ENCODE measurements at places on chromosomes 7 and 10.

DNA sequence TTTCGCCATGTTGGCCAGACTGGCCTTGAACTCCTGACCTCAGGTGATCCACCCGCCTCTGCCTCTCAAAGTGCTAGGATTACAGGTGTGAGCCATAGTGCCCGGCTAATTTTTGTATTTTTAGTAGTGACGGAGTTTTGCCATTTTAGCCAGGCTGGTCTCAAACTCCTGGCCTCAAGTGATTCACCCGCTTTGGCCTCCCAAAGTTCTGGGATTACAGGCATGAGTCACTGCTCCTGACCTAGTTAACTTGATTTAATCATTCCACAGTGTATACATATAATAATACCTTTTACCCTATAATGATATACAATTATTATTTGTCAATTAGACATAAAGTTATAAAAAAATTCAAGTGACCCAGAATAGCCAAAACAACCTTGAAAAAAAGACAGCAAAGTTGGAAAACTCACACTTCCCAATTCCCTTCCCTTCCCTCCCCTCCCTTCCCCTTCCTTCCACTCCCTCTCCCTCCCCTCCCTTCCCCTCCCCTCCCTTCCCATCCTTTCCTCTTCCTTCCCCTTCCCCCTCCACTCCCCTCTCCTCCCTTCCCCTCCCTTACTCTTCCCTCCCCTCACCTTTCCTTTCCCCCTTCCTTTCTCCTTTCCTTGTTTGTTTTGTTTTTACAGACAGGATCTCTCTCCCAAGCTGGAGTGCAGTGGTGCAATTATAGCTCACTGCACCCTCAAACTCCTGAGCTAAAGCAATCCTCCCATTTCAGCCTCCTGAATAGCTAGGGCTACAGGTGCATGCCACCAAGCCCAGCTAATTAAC, 14.8 kb upstream of the ZMIZ2 start:
- peak; percentile 61 for DNase-seq

DNA sequence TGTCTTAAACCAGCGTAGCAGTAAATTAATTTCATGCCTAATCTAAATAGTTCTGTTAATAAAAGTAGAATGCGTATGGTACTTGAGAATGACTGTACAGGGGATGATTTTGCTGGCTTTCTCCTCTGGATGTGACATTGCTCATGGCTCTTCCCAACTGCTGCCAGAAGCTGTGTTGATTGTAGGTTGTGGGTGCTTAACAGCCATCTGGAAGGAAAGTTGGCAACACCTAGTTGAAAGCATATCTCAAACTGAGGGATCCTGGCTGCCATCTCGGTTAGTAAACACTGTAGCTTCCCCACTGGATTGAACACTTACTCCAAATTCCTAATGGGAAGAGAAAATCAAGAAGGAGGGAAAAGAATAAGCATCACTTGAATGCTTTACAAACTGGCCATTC, 130.9 kb downstream of the NXPH1 start:
- DNase-seq: no peak

GRCh38 chr10:101070098-101070497, 8.3 kb downstream of the KAZALD1 start:
- no peak for DNase-seq

GRCh38 chr10:43906490-43906889, 257.8 kb upstream of the ZNF32 start:
- DNase-seq: no peak

DNA sequence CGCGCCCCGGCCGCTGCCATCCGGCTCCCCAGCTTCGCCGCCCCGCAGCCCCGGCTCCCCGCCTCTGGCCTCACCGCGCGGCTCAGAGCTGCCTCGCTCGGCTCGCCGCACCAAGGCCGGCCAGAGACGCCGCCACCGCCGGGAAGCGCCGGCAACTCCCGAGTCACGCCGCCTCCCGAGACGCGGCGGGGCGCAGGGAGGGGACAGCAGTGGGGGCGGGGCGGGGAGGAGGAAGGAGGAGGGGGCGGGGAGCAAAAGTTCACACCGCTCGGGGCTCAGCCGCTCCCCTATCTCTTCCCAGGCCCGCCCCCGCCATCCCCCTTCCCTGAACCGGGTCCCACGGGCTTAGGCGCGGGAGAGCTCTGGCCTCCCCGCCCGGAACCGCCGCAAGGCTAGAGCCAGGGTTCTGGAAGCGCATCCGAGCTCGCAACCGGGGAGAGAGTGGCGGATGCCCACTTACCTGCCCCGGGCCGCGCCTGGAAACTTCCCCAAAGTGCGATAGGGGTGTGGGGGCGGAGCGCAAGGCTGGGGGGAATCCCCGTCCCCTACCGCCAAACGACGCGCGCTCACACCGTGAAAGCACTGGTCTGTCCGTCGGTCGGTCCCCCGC, 1.0 kb downstream of the CHST15 start:
- DNase-seq: peak; percentile 81

GRCh38 chr7:17976952-17977351, 36.7 kb upstream of the SNX13 start:
- no peak for DNase-seq

GRCh38 chr10:6473430-6473829, 106.6 kb downstream of the PRKCQ start:
- DNase-seq: no peak

GRCh38 chr10:114482480-114483304, 78.4 kb upstream of the AFAP1L2 start:
- DNase-seq: no peak

DNA sequence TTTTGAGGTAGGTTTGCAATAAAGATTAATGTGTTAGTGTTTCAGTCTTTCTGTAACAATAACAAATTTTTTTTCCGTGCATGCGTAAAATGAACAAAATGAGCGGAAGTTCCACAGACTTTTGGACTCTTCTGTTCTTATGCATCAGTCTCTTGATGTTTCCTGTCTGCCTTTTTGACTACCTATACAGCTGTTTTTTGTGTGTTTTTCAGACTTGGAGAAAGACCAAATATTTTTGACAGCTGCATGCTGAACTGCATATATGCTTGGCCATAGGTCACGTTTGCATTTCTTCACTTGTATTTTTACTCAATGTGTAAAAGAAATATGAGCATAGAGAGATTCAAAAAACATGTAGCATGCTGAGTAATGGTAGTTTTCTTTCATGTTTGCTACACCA, 119.3 kb downstream of the BBS9 start:
- DNase-seq: no peak

DNA sequence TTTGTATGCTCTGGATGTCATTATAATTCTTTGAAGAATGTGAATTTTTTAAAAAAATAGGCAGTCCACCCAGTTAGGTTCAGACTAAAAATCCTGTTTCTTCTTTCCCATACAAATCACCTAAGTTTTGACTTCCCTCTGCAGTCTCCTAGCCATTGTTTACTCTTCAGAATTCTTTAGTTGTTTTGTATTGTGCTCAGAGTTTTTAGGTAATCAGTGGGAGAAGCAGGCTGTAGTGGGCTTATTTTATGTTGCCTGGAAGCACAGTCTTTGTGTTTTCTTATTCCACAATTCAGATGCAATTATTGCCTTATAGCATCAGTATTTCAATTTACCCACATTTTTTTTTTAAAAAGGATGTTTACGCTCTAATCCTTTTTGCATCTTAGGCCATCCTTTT, 94.9 kb downstream of the AKAP9 start:
- DNase-seq: no peak

DNA sequence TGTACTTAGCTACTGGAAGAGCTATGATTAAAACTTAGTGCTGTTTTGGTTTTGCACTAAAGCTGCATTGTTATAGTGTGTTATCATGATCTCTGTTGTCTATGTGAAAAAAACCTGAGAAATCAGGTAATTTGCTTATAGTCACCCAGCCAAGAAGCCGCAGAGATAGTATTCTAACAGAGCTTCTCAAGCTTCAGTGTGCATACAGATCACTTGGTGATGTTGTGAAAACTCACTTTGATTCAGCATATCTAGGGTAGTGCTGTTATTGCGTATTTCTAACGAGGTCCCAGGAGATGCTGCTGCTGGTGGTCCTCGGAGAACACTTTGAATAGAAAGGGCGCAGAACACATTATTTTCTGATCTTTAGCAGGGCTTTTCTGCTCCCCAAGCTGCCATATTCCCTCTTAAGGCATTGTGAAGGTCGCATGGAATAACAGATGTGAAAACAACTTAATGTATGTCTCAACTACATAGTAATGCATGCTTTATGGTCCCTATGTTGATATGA, 68.4 kb upstream of the PDCD4 start:
- no peak for DNase-seq

- no peak for DNase-seq
Observed at GRCh38 chr7:106480616-106481031, 180.3 kb downstream of the CCDC71L start.

Data from adipocyte (in vitro differentiated cells).